ENCODE measurements at places on chromosomes 13 and 19. TPM values are rescaled to one million over a fixed set of nuclear protein-coding genes. Genes with fewer than 3 reads are reported as not detected.

GRCh38 chr13:44280456-44280855 is 93.2 kb upstream of the SERP2 start:
- no peak for DNase-seq

GRCh38 chr19:38004186-38004520 is 97.1 kb downstream of the SIPA1L3 start:
- DNase-seq, result no peak

DNA sequence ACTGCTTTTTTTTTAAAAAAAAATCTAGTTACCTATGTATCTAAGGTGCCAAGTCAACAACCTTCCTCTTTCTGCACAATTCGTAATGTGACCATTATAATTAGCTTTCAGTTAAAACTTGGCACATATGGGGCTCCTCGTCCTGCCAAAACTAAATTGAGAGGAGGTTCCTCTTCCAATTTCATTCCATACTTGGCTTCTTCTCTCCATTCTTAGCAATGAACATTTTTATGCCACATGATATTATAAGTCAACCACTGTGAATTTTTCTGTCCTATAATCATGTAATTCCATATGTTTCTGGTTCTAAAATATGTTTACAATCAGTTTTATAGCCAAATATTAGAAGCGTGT is 177.0 kb downstream of the DCLK1 start:
- DNase-seq, result no peak

DNA sequence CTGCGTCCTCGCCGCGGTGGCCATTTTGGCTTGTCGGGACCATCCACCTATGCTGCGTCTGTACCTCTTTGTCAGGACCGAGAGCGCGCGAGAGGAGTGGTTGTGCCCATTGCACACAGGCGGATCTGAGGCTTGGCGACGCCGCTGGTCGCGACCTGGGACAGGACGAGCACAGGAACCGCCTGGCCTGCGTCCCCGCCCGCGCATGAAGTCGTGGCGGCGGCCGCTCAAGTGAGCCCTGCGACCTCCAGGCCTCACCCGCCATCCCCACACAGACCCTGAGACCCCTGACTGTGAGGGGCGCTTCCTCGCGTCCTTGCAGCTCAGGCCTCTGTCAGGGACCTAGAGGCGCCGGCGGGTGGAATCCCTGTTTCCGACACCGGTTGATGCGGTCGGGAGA is 16.8 kb downstream of the ZNF586 start:
- no peak for DNase-seq

GRCh38 chr19:49677901-49678674 is 1.0 kb downstream of the PRMT1 start:
- DNase-seq, result no peak

DNA sequence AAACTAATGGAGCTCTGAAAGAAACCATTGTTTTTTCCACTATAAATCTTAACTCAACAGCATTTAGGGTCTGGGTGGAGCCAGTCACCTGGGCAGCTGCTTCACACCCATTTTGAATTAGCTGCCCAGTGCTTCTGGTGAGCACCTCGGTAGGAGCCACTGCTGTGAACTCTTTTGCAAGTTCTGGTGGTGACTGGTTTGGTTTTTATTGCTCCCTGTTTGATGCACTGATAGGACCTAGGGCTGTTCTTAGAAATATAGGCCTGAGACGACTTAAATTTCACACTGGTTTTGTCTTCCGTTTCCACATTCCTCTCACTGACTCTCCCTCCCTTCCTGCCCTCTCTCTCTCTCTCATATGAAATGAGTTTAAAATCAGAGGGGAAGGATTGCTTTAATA is 103.9 kb downstream of the GGACT start:
- DNase-seq, result no peak

- DNase-seq, result no peak
Observed at GRCh38 chr19:32458500-32459123, 53.0 kb downstream of the DPY19L3 start.

DNA sequence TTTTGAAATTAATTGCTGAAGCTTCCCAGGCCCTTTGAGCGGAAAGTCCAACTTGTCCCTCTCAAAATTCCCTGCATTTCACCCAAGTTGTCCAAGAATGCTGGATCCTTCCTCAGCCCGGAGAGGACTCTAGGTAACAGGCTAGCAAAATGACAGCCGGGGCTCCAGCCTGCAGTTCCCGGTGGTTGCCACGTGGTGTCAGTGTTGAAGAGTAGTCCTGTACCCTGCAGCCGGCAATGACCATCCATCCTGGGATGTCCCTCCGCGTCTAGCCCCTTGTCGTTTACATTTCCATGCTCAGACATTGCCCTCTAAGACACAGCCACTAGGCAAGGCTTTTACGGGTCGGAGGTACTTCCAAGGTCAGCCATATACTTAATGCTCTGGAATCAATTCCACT is 31.4 kb upstream of the MTIF3 start:
- DNase-seq, result no peak

DNA sequence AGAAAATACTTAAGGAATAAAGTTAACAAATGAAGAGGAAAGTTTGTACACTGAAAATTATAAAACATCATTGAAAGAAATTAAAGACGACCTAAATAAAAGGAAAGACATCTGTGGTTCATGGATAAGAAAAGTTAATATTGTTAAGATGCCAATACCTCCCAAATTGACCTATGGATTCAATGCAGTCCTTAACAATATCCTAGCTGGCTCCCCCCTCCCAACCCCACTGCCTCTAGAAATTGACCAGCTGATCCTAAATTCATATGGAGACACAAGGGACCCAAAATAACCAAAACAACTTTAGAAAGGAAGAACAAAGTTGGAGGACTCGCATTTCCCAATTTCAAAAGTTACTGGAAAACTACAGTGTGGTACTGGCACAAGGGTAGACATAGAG is 28.3 kb downstream of the ZNF45 start:
- no peak for DNase-seq

DNA sequence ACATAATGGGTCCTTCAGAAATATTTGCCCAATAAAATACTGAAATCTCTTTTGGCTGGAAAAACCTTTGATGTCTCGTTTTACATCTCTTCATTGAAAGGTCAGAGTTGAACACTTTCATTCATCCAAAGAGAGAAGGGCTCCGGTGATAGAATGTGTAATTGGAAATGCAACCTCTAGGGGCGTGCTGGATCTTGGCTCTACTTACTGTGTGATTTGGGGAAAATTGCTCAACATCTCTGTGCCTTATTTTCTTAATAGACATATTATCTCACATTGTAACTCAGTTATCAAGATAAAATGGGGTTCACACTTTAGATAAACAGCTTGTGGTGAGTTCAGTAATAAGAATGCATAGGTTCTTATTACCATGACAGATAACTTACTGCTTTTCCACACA is 1444.1 kb downstream of the SLITRK5 start:
- no peak for DNase-seq

- DNase-seq, result no peak
Observed at GRCh38 chr19:47653856-47654255, 44.9 kb downstream of the BICRA start.

- no peak for DNase-seq
Observed at GRCh38 chr13:55341891-55342290, 1798.8 kb upstream of the PRR20A start.

DNA sequence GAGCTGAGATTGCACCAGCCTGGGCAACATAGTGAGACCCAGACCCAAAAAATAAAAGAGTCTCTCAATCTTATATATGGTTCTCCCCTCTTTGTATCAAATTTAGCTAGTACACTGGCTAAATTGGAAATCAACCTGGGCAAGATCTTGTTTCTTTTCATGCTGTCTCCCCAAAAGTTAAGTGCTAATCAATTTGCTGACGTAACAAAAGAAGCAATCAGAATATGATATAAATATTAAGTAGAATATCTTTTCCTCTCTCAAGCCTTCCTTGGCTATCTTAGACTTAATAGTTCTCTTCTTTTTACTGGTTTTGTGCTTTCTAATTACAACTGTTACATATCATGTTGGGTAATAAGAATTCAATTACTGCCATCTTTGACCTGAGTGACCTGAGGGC is 258.9 kb downstream of the KCNRG start:
- DNase-seq, result no peak

DNA sequence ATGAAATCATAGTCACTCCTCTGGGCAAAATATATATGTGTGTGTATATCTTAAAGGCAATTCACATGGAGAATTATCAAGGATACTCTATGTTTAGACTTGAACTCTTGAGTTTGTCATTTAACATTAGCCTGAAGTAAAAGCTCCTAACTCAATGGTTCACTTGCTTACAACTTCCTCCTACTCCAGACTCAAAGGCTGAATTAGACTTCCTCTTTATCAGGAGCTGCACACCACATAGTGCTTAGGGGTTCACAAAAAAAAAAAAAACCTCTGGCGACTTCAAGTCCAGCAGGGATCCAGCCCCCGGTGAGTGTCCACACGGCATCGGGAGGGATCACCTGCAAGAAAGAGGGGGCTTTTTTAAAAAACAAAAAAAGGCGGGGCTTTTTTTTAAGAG is 68.2 kb upstream of the LSM14A start:
- no peak for DNase-seq

GRCh38 chr13:110850840-110851239 is 64.0 kb downstream of the ANKRD10 start:
- DNase-seq, result no peak

GRCh38 chr13:30088312-30088855 is 219.0 kb downstream of the KATNAL1 start:
- no peak for DNase-seq

- no peak for DNase-seq
Observed at GRCh38 chr19:45175515-45176345, 2.3 kb downstream of the TRAPPC6A start.

DNA sequence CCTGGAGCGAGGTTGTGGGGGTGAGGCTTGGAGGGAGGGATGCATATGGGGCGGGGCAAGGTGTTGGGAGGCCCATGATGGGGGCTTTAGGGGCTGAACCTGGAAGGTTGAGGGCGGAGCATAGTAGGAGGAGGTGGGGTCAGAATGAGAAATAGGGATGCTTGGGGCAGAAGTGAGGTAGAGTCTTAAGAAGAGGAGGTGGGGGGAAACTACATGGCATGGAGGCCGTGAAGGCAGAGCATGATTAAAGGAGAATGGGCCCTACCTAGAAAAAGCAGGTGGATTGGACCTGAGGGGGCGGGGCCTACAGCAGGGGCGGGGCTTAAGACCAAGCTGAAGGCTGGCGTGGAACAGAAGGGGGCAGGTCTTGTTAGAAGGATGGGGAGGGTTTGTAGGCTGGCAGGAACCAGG is 799 bp downstream of the NR1H2 start:
- no peak for DNase-seq

DNA sequence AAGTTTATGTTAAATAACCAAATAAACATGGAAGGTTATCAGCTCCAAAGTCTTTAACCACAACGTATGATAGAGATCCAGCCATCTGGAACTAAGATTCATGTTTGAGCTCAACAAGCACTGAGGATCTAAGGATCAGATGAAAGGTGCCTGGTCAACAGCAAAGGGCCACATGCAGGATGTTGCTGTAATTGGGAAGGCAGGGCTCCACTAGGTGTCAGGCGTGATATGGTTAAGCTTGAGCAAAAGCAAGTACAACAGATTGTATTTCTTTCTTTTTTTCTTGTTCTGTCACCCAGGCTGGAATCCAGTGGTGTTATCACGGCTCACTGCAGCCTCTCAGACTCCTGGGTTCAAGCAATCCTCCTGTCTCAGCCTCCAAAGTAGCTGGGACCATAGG is 12.0 kb downstream of the EBPL start:
- no peak for DNase-seq

- DNase-seq, result no peak
Observed at GRCh38 chr13:43852923-43853404, 26.6 kb downstream of the CCDC122 start.

- DNase-seq, result no peak
Observed at GRCh38 chr19:56778351-56778750, 62.2 kb downstream of the PEG3 start.

GRCh38 chr13:46687810-46688209 is 109.2 kb downstream of the ESD start:
- no peak for DNase-seq

DNA sequence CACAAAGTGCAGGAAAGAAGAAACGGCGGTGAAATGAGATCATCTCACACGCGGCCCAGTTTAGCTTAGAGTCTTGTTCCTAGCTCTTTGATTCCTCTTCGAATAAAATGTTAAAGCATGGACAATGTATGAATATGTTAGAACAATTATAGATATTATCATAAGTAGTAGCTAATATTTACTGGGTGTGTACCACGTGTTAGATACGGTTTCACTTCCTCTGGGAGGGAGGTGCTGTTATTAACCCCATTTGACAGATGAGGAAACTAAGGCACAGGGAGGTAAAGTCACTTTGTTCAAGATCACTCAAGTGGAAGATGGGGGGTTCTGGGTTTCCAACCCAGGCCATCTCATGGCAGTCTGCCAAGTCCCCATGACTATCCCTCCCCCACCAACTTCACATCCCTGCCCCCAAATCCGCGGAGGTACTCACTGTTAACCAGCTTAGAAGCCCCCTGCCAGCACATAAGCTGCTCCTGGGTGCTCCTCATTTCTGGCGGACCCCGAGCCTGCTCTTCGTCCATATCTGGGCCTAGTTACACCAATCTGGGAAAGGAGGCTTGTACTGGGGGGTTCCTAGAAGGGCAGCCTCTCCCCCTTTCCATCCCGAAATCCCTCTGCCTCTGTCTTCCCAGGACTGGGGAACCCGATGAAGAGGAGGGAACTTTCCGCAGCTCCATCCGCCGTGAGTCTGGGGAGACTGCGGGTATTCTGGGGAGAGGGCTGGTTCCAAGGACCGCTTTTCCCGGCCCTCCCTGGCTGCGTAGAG is 1.0 kb upstream of the FXYD7 start:
- no peak for DNase-seq

DNA sequence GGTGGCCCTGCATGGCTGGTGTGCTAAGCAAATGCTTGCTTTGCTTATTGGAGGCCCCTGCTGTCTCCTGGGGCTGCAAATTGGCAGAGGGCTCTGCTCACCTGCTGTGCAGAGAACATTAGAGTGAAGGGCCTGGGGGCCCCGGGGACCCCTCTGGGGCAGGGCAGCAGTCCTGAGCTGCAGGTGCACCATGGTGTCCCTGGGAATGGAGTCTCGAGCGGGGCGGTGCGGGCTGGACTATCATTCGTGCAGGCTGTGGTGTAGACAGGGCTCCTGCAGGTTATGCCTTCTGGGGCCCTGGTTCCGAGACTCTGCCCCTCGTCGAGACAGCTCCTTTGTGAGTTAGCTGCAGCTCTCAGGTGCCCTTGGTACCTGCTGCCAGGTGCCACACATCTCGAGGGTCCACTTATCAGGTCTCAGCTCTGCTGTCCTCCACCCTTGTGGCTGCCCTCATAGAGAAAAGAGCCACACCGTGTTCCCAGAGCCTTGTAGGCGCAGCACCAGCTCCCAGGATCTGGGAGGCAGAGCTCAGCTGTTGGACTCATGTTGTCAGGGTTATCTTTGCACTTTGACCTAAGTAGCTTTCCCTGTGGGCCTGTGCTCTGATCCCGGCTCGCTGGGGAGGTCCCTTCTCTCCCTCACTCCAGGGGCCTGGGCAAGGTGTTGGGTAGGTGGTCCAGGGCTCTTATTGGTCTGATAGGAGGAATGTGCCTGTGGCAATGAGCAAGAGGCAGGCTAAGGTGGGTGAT is 58.0 kb upstream of the ZNF536 start:
- DNase-seq, result no peak

Gene ZNF607
- 17.3 TPM for total RNA-seq

Gene LHB
- total RNA-seq, result 0.39 TPM

Gene ZNF471
- not detected for total RNA-seq

Gene FCER2
- 0.15 TPM for total RNA-seq

Gene NANOS3
- total RNA-seq, result 0.33 TPM

Gene STOML3
- total RNA-seq, result not detected

Gene ZNF723
- not detected for total RNA-seq

Gene FOSB
- 13.4 TPM for total RNA-seq

Gene ZNF579
- total RNA-seq, result 39.5 TPM

Gene ERICH6B
- total RNA-seq, result not detected
